ENCODE measurements at places on chromosomes 6 and 20. TPM values are rescaled to one million over a fixed set of nuclear protein-coding genes. Genes with fewer than 3 reads are reported as not detected.

- DNase-seq: no peak
Measured at GRCh38 chr20:40961176-40961575, 67.4 kb upstream of the TOP1 start.

- DNase-seq: no peak
Measured at GRCh38 chr6:116074732-116075390, 14.2 kb upstream of the FRK start.

GRCh38 chr20:35561268-35561667, 19.4 kb downstream of the ERGIC3 start:
- peak; percentile 69 for DNase-seq

- DNase-seq: no peak
Measured at GRCh38 chr6:167034056-167034455, 34.9 kb downstream of the CEP43 start.

- DNase-seq: no peak
Measured at GRCh38 chr20:50328996-50329898, 138.6 kb downstream of the CEBPB start.

- DNase-seq: peak; percentile 28
Measured at GRCh38 chr6:162313922-162314660, 413.5 kb downstream of the PRKN start.

DNA sequence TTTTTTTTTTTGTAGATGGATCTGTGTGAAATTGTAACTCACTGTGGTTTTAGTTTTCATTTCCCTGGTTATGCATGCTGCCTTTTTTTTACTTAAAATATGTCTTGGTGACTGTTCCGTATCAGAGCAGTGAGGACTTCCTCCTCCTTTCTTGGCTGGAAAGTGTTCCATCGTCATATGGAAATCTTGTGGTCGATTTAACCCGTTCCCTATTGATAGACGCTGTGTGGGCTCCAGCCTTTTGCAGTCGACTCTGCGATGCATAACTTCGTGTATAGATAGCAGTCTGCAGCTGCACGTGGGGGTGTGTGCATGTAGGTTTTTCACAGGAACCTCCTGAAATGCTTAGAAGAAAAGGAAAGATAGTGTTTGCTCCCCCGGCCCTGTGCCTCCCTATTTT, 28.1 kb upstream of the PNPLA1 start:
- no peak for DNase-seq

DNA sequence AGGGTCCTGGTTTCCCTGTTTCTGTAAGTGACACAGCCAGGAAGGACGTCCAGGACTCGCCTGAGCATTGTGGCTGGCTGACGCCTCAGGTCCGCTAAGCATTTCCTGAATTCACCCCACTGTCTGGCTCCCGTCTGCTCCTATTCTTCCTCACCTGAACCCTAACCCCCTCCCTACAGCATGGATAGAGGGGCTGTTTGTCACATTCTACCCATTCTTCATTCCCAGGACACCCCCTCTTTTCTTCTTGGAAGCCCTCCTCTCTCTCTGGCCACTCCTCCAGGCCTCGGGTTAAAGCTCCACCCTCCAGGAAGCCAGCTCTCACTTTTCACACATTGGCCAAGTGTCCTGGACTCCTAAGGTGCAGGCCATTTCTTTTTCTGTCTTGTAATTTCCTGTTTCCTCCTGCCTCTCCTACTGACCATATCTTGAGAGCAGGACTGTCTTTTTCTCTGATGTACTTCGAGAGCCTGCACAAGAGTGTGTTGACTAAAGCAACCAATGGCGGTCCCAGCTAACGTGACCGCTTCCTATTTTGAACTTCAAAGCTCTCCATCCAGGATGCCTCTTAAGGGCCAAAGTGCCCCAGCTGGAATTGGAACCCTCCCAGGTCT, 24.2 kb upstream of the MYMX start:
- DNase-seq: no peak

DNA sequence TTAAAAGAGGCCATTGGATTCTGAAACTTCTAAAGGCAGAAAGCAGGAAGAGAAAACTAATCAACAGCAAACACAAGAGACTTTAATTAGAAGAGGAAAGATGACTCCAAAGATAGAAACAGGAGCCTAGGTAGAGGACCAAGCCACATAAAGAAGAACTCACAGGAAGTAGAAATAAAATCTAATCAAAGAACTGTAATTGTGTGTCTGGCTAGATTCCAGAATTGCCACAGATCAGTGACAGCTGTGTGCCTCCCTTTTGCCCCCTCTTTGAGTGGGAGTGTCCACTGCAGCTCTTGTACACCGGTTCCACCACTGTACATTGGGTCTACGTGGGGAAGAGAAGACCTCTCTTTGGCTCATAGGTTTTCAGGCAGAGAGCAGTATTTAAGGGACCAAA, 22.3 kb upstream of the THEMIS start:
- DNase-seq: no peak

PTCRA gene
- not detected for total RNA-seq

AIF1 gene
- total RNA-seq: not detected
